Stimulated activated naive CD4-positive, alpha-beta T cell treated with Interleukin-2 at 50 U/mL for 16 hours (primary cell): ENCODE measurements at places on chromosomes 4 and X.

- no peak for DNase-seq
Observed at GRCh38 chr4:121228848-121229247, 64.7 kb upstream of the TNIP3 start.

GRCh38 chr4:125266901-125267604 is 47.7 kb upstream of the FAT4 start:
- no peak for DNase-seq

DNA sequence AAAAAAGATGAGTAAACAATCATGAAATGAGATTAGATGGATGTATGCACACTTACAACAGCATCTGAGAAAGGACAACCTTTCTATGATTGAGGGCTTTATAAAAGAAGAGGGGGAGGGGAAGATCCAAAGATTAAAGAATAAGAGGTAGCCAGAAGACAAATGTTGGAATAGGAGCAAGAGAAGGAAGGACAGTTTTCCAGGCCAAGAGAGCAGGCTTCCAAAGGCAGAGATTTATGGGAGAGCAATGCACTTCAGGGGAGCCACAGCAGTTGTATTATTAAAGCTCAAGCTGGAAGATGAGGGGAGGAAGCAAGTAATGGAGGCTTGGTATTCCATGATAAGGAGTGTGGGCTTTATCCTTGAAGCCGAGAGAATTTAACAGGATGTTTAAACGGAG is 110.3 kb upstream of the PTPN13 start:
- DNase-seq = no peak

GRCh38 chr4:177285953-177286352 is 23.7 kb upstream of the NEIL3 start:
- no peak for DNase-seq

GRCh38 chr4:134687646-134688628 is 486.3 kb upstream of the PABPC4L start:
- no peak for DNase-seq

- DNase-seq = no peak
Observed at GRCh38 chr4:4914965-4915845, 55.7 kb downstream of the MSX1 start.

GRCh38 chrX:50684871-50685270 is 129.1 kb downstream of the SHROOM4 start:
- no peak for DNase-seq

- no peak for DNase-seq
Observed at GRCh38 chr4:28639747-28640146, 1779.1 kb downstream of the STIM2 start.

GRCh38 chr4:180706766-180707165 is 1536.4 kb upstream of the TENM3 start:
- DNase-seq = no peak

DNA sequence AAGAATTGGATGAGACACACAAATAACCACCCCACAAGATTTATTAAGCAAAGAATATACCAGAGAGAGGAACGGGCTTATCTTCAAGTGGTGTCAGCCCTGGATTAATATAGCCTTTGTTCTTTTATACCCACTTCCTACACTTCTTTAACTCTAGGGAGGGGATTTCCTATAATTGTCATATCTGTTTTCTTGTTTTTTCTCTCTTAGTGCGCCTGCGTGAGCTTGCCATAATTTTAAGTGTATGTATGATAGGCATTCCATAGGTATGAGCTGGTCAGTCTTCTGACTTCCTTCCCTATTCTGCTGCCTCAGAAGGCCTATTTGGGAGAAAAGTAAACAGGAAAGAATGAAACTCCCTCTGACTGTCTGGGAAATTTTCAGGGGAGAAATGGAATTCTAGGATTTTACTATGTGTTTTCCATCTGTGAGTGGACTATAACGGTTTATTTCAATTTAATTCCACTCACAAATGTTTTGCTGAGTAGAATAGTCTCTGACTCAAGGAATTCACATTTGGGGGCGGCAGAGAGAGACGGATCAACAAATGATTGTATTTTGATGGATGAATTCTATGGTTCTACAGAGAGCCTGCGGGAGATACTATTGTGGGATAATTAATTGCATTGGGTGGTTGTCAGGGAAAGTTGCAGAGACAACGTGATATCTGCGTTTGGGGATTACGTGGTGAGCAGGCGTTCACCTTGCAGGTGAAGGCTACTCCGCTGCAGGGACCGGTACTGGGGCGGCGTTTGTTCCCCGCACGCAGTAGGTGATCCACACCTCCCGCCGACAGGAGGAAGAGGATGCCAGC is 626 bp upstream of the CEP135 start:
- DNase-seq = peak; percentile 23

GRCh38 chrX:54920610-54921426 is at the start of gene TRO:
TRO (plus strand) TSS chrX:54920824; CDS start chrX:54922247, 1,423 bp downstream.
- DNase-seq = no peak

- DNase-seq = peak; percentile 8
Observed at GRCh38 chrX:118423558-118423957, 72.1 kb upstream of the DOCK11 start.

- DNase-seq = no peak
Observed at GRCh38 chrX:134685668-134686067, 27.4 kb upstream of the PLAC1 start.

DNA sequence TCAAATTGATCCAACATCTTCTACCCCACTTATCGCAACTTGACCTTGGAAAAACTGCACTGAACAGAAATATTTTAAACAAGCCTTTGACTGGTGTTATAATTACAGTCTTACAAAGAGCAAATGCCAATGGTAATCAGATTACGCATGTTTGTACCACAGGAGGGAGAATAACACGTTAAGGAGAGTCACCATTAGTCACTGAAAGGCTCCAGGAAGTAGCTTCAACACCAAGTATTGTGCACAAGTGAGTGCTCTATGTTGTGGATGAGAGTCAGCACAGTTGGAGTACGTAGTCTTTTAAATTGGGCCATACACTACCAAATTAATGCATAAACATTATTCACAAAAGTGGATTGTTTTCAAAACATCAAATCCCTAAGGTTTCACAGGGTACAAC is 1081.5 kb upstream of the TENM3 start:
- no peak for DNase-seq

DNA sequence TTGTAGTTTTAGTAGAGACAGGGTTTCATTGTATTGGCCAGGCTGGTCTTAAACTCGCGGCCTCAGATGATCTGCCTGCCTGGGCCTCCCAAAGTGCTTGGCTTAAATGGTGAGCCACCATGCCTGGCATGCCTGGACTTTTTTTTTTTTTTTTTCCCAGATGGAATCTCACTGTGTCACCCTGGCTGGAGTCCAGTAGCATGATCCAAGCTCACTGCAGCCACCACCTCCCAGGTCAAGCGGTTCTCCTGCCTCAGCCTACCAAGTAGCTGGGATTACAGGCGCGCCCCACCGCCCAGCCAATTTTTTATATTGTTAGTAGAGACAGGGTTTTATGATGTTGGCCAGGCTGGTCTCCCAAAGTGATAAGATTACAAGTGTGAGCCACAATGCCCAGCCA is 8.4 kb downstream of the UBE2K start:
- DNase-seq = no peak
